ENCODE measurements at places on chromosomes 7 and 10. TPM values are rescaled to one million over a fixed set of nuclear protein-coding genes. Genes with fewer than 3 reads are reported as not detected.

- no peak overlapping the region for H3K4me3 ChIP-seq
- H3K36me3 ChIP-seq: no peaks in the 10 kb centered on the region
- no peak overlapping the region for H3K27ac ChIP-seq
- peaks cover 17% of the 10 kb centered on the region for H3K27me3 ChIP-seq
- H3K4me1 ChIP-seq: no peaks in the 10 kb centered on the region
These were observed 124.4 kb downstream of the SEC23IP start for GRCh38 chr10:120016906-120017305.

DNA sequence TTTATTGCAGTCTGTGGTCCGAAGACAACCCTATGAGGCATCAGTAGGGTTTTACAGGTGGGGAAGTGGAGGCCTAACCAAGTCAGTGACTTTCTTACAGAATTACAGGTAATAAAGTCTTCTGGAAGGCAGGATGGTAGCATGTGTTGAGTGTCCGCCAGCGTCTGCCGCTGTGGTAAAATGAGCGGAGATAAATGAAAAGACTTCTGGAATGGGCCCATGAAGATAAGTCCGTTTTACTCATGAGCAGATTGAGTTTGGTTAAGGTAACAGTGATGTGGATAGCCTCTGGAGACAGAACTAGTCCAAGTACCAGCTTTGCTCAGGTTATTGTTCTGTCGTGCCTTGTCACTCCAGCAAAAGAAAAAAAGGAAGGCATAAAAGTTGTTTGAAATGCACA lies 966 bp downstream of the FBH1 start:
- peaks cover 61% of the 10 kb centered on the region for H3K4me1 ChIP-seq
- peak overlapping the region; percentile 80 for H3K27ac ChIP-seq
- H3K4me3 ChIP-seq: peak overlapping the region; percentile 93
- H3K36me3 ChIP-seq: peaks cover 24% of the 10 kb centered on the region
- H3K27me3 ChIP-seq: no peaks in the 10 kb centered on the region
- DNase-seq: no peak

DNA sequence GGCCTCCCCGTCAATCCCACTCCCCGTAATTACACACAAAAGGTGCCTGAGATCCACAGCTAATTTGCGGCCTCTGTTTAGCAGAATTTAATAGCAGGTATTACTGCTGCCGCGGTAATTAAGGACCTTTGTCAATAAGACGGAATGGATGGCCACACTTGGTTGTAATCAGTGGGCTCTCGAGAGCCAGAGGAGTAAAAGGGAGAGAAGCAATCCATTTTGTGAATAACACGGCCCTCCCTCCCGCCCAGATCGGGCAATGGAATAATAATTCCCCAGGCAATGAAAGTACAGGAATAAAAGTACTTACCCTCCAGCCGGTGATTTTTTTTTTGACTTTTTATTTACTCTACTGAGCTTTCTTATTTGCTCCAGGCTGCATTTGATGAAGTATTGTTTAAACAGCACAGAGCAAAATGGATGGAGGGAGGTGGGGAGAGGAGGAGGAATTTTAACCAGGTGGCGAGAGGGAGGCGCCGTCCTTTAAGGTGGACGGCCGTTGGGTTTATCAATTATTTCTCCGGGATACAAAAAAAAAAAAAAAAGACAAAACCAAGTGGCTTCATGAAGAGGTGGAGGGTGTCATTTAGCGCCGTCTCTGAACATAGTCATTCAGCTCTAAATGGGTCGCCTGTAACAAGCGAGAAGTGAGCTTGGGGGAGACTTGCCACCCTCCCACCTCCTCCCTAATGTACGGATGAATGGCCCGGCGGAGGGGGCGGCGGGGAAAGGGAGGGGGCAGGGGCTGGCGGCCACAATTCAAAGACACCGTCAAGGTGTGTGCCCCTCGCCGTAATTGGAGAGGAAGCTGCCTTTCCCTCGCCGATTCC lies 120.3 kb downstream of the BUB3 start:
- H3K27me3 ChIP-seq: peaks cover 10% of the 10 kb centered on the region
- no peaks in the 10 kb centered on the region for H3K4me1 ChIP-seq
- DNase-seq: no peak
- H3K36me3 ChIP-seq: peaks cover 4% of the 10 kb centered on the region
- no peak overlapping the region for H3K4me3 ChIP-seq

DNA sequence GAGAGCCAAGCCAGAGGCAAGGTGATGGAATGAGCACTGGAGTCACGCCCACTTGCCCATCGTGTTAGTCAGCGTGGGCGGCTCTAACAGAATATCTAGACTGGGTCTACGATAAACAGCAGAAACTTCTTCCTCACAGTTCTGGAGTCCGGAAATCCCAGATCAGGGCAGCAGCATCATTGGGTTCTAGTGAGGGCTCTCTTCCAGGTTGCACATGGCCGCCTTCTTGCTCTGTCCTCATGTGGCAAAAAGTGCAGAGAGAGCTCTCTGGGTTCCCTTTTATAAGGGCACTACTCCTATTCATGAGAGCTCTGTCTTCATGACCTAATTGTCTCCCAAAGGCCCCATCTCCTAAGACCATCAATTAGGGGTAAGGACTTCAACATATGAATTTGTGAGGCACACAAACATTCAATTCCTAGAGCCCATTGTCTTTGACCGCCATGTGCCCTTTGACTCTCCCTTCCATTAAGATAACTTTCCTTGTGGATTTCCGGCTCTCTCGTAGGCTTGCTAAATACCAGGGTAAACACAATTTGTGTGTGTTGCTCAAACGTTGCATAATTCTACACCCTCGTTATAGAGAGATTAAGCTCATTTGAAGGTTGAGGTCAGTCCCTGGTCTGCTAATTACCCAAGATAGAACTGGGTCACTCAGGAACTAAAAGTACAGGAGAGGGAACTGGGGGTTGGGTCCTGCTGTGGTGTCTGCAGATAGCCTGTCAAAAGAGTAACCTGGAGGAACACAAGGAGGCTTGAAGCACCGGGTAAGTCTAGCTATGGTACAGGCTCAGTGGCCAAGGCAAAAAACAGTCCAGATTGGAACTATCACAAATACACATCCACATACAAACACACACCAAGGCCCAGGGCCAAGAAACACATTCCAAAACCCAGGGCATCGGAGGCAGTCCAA lies 28.7 kb upstream of the USP6NL start:
- H3K4me1 ChIP-seq: no peaks in the 10 kb centered on the region
- DNase-seq: no peak
- H3K27ac ChIP-seq: no peak overlapping the region
- H3K4me3 ChIP-seq: no peak overlapping the region
- peaks cover 22% of the 10 kb centered on the region for H3K27me3 ChIP-seq

GRCh38 chr7:128167042-128167701 lies 73.9 kb upstream of the LEP start:
- peaks cover 13% of the 10 kb centered on the region for H3K4me1 ChIP-seq
- peak; percentile 16 for DNase-seq
- H3K36me3 ChIP-seq: no peaks in the 10 kb centered on the region
- H3K27me3 ChIP-seq: peaks cover 64% of the 10 kb centered on the region
- peak overlapping the region; percentile 61 for H3K4me3 ChIP-seq
- no peak overlapping the region for H3K27ac ChIP-seq

- no peak overlapping the region for H3K27ac ChIP-seq
- no peak for DNase-seq
- H3K4me3 ChIP-seq: no peak overlapping the region
These were observed 142.8 kb upstream of the PHYHIPL start for GRCh38 chr10:59033622-59034021.

GRCh38 chr7:92934096-92934495 lies 97.7 kb upstream of the CDK6 start:
- no peak for DNase-seq
- H3K4me3 ChIP-seq: no peak overlapping the region
- H3K27ac ChIP-seq: no peak overlapping the region

- no peaks in the 10 kb centered on the region for H3K27me3 ChIP-seq
- no peaks in the 10 kb centered on the region for H3K36me3 ChIP-seq
- no peak for DNase-seq
- H3K4me3 ChIP-seq: no peak overlapping the region
- no peak overlapping the region for H3K27ac ChIP-seq
- H3K4me1 ChIP-seq: no peaks in the 10 kb centered on the region
These were observed 31.3 kb downstream of the GNAT3 start for GRCh38 chr7:80480566-80480965.

DNA sequence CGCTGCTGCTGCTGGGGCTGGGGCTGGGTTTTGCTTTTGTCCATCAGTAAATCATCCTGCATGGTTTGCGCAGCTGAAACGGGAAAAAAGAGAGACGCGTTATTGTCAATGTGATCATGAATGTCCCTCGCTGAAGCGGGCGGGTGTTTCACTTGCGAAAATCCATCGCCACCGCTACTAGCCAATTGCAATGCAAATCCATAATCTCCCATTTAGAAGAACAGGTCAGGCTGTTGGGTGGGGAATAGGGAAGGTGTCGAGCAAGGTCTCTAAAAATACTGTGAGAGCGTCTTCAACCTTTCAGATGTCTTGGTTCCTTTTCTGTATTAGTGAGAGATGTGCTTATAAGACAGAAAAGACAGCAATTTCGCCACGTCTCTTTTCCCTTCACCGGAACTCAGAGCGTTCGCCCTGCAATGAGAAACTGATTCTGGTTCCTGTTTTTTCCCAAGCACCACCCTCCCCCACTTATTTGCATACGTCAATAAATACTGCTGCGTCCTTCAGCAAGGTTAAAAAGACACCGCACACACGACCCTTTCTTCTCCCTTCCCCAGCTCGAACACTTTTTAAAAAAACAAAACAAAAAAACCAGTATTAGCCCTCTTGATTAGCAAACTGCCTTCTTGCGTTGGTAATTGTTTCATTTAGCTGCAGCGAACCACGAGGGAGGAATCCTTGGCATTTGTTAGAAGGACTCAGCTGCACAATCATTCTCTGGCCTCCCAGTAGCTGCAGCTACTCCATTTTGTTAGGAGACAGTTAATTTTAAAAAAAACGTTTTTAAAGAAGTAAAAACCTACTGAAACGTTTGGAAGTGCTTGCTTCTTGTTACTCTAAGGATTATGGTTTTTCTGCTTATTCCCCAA lies 50.4 kb downstream of the CPEB3 start:
- peak overlapping the region; percentile 72 for H3K4me3 ChIP-seq
- DNase-seq: peak; percentile 38
- peaks cover 9% of the 10 kb centered on the region for H3K36me3 ChIP-seq
- H3K27ac ChIP-seq: no peak overlapping the region

DNA sequence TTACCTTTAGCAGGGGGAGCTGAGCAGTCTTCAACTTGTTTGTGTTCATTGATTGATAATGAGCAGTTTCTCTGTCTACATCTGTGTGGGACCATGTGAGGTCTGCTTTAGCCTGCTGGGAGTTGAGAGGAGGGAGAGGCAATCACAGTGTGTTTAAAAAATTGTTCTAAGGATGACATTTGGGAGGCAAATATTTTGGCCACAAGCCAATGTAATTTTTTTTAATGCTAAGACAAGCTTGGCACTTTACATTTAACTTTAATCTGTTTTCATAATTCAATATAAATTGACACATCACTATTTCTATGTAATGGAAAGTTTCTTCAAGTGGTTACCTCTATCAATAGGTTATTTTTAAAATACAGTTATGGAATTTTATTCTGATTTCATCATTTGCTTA lies 55.9 kb upstream of the SEMA3A start:
- no peak for DNase-seq
- no peak overlapping the region for H3K27ac ChIP-seq
- no peaks in the 10 kb centered on the region for H3K27me3 ChIP-seq
- no peaks in the 10 kb centered on the region for H3K4me1 ChIP-seq

DNA sequence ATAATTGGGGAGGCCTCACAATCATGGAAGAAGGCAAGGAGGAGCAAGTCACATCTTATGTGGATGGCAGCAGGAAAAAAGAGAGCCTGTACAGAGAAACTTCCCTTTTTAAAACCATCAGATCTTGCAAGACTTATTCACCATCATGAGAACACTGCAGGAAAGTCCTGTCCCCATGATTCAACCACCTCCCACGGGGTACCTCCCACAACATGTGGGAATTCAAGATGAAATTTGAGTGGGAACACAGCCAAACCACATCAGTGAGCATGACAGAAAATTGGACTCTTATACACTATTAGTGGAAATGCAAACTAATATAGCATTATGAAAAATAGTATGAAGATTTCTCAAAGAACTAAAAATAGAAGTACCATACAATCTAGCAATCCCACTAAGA lies 271.2 kb downstream of the MAGI2 start:
- no peak for DNase-seq
- H3K36me3 ChIP-seq: no peaks in the 10 kb centered on the region
- no peaks in the 10 kb centered on the region for H3K27me3 ChIP-seq
- no peaks in the 10 kb centered on the region for H3K4me1 ChIP-seq
- no peak overlapping the region for H3K4me3 ChIP-seq

DNA sequence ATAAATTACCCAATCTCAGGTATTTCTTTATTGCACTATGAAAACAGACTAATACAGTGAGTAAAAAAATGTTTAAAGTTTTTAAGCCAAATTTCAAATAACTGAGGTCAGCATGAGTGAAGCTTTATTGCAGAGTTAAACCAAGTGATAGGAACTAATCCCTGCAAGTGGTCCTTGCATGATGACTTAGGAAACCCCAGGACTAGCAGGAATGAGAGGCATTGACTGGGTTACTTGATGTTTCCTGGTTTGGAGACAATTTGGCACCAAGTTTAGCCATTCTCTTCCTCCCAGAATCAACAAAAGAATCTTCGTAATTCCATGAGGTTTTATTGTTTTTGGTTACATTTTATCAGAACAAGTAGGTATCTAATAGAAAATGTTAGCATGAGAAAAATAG lies 194.2 kb downstream of the BICC1 start:
- no peaks in the 10 kb centered on the region for H3K4me1 ChIP-seq
- no peaks in the 10 kb centered on the region for H3K36me3 ChIP-seq
- no peak overlapping the region for H3K27ac ChIP-seq
- H3K27me3 ChIP-seq: no peaks in the 10 kb centered on the region

DNA sequence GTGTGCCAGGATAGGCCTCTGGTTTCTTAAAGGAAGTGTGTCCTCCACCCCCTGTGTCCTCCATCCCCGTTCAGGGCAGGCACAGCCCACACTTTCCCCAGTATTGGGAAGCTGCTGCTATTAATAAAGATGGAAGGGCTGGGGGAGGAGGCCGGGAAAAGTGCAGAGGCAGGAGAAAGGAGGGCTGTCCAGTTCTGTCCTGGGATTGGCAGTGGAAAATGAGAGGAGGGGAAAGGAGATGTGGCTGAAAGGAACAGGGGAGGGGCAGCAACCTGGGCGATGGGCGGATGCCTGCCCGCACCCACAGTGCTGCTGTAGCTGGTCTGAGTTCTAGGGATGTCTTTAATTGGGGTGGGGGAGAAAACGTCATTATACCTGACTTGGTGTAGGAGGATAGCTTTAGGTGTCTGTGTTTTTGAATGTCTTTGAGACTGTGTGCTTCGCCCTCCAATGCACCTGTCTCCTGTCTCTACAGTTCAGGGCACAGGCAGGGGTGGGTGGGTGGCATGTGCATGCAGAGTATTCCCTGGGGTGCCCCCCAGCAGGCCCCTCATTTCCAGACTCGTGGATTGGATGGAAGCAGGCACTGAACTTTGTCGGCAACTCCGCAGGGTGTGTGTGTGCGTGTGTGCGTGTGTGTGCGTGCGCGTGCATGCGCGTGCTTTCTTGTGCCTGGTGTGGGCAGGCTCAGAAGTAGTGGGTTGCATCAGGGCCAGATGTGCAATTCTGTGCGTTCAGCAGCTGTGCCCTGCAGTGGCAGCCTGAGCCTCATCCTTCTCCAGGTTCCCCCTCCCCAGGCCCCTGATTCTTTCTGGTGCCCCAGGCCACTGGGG lies 2.5 kb downstream of the TRIM8 start:
- no peaks in the 10 kb centered on the region for H3K27me3 ChIP-seq
- peak overlapping the region; percentile 98 for H3K4me3 ChIP-seq
- H3K36me3 ChIP-seq: peaks cover 18% of the 10 kb centered on the region
- peak overlapping the region; percentile 100 for H3K27ac ChIP-seq

TMEM196 gene
- not detected for total RNA-seq

SORCS1 gene
- total RNA-seq: not detected

PDE6C gene
- not detected for total RNA-seq

SKIDA1 gene
- 0.07 TPM for total RNA-seq

CALHM1 gene
- not detected for total RNA-seq

THSD7A gene
- not detected for total RNA-seq

CEP55 gene
- 91.3 TPM for total RNA-seq

All from activated CD4-positive, alpha-beta memory T cell treated with anti-CD3 and anti-CD28 coated beads for 36 hours (primary cell).